ENCODE measurements at places on chromosomes 16 and 17.
A peak's percentile ranks its signal among the peaks of the same experiment; 100 is the strongest.

DNA sequence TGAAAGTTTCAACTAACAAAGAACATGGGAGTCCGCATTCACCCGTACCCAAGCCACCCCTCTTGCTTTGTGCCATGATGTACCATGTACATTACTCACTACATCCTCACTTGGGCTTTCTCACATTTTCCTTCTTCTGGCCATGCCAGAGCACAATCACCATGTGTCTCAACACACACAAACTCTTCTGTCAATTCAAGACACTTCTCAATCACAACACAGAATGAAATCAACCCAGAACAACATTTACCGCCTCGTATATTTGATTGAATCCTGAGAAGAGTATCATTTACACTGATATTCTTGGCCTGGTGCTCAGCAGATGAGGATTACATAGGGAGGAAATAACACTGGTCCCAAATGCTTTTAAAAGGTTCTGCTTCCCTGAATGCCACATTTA is 4.5 kb downstream of the ADAMTS18 start:
- DNase-seq = no peak

DNA sequence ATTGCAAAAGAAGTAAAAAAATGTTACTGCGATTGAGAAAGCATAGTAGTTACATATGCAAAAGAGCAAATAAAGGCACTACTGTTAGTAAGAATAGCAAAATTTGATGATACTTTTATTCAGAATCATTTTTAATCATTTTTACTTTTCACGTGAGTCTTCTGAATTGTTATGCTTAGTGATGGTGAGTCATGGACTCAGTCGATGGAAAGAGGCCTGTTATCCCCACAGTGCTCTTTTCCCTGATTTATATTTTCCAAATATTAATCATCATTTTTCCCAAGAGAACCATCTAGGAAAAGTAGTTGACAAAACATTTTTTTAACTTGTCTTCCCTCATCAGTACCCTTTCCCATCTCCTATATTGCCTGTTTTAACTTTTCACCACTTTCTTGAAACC is 181.1 kb downstream of the CHD9 start:
- peak; percentile 27 for DNase-seq

DNA sequence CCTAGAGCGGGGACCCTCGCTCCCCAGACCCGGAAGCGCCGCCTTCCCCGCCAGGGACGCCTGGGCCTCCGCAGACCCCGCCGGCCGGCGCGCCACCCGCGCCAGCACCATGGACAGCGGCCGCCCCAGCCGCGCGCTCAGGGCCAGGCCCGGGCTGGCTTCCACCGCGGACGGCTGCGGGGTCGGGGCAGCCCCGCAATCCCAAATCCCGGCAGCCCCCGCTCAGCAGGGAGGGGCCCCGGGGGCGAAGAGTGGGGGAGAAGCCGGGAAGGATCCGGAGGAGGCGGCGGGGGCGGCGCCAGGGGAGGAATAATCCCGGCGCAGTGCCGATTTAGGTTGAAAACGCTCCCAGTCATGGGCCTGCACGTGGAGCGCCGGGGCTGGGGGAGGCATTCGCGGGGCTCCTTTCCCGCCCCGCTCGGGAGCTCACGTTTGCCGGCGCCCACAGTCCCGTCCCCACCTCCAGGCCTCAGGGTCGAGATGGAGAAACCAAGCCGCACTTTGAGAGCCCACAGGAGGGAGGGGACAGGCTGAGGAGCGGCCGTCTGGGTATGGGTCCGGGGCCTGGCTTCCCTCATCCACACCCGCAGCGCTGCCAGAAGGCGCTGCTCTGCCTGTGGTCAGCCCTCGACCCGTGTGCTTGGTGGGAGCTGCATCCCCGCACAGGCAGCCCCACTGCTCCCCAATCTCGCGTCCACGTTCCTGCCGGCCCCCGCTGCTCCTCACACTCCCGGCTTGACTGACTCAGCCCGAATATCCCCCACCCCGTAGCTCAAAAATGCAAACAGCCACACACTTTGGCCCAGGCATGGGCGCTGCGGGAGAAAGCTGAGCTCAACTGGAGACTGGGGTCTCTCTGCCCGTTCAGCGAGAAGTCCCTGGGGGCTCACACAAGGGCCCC is 4.7 kb downstream of the FBXL16 start:
- DNase-seq = no peak

- no peak for DNase-seq
Observed at GRCh38 chr17:77327566-77328464, 187.0 kb downstream of the SEC14L1 start.

GRCh38 chr16:84806256-84806889 is 13.4 kb upstream of the CRISPLD2 start:
- DNase-seq = peak; percentile 75

DNA sequence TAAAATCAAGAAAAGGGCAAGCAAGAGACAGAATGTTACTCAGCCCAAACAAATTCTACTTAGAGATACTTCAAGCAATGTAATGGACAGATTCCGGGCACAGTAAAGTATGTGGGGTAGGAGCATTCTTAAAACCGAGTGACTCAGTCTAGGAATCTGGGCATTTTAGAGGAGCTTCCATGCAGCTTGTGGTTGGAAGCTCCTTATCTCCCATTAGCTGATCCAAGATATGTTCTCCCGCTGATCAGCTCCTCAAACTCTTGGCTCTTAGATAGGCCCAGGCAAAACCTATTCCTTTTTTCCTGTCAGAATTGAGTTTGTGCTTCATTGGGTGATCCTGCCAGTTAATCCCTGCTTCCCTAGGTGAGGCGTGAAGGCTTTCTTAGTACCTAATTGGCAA is 303.3 kb downstream of the CEP112 start:
- peak; percentile 88 for DNase-seq

DNA sequence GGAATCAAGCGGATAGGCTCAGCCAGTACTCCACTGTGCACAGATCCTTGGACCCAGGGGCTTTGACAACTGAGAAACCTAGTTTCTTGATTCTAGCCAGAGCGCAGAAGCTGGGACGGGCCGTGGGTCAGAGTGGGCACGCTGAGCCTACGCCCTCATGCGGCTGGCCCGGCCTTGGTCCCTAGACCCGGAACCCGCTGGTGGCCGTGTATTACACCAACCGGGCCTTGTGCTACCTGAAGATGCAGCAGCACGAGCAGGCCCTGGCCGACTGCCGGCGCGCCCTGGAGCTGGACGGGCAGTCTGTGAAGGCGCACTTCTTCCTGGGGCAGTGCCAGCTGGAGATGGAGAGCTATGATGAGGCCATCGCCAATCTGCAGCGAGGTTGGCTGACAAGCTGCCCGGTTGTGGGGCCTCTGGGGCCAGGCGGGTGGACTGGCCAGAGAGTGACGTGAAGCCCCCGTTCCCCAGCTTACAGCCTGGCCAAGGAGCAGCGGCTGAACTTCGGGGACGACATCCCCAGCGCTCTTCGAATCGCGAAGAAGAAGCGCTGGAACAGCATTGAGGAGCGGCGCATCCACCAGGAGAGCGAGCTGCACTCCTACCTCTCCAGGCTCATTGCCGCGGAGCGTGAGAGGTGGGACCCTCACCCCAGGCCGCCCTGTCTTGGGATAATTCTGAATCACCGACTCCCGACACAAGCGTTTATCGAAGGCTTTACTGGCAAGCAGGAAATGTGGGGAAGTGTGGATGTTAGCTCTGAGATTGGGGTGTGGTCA is 946 bp downstream of the STUB1 start:
- DNase-seq = peak; percentile 36

GRCh38 chr17:82366749-82367148 is 4.8 kb upstream of the UTS2R start:
- no peak for DNase-seq

DNA sequence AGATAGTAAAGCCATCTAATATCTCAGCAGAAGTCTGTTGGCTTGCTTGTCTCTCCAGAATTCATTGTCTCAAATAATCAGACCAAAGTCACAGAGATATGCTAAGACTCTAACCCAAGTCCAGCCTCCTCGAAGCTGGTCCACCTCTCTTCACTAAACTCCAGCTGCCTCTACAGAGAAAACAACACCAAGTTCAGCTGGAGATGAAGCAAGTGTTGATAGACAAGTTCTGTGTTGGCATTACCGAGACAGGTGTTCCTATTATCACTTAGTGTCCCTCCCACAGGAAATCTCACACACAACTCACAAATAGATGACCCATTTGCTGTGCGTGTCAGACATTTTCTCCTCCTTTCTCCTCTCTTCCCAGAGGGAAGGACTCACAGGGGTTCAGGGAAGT is 164.4 kb upstream of the ANKFN1 start:
- DNase-seq = no peak

DNA sequence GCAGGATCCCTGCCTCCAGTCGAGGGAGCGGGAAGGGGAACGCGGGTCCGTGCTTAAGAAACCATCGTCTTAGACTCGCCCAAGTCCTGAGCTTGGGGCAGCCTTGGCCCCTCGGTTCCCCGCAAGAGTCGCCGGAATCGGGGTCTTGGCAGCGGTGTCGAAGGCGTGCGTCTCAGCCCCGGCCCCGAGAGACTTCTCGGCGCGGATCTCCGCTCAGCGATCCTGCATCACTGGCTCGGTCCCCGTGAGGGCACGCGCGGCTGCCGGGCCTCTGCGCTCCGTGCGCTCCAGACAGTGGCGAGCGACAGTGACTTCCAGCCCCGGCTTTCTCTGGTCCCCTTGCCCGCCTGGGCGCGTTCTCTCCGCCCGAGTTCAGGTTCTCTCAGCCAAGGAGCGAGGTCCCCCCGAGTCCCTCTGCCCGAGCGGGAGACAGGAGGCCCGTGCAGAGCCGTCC is 380 bp downstream of the HS3ST3A1 start:
- no peak for DNase-seq

GRCh38 chr16:9141813-9142212 is 50.4 kb downstream of the HAPSTR1 start:
- DNase-seq = no peak
